Small intestine (tissue), 16 donors: ENCODE measurements at places on chromosomes 3 and 15. TPM values are rescaled to one million over a fixed set of nuclear protein-coding genes. Genes with fewer than 3 reads are reported as not detected.

DNA sequence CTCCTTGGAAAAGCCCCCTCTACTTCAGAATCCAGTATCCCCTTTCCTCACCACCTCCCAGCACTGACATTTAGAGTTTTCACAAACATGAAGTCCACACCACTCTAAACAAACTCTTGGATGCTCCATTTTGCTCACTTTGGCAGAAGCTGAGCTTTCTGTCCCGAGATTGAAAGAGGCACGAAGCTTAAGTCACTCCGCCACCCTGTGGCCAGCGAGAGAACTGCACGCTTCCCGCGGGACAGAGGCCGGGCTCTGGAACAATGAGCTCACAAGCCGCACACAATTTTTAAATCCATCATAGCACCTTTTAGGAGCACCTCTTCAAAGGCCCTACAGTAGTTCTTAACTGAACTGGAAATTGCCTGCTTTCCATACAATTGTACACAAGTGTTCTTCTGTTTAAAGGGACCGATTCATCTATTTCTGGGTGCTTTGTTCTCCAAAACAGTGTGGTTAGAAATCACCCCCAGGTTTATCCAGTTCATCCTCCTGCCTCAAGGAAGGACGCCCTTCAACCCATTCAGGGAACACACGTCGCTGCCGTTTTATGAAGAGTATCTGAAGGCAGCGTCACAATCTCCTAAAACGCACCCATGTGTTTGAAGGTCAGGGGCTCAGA lies 226.1 kb downstream of the VPS13C start:
- peak; percentile 81 for DNase-seq

DNA sequence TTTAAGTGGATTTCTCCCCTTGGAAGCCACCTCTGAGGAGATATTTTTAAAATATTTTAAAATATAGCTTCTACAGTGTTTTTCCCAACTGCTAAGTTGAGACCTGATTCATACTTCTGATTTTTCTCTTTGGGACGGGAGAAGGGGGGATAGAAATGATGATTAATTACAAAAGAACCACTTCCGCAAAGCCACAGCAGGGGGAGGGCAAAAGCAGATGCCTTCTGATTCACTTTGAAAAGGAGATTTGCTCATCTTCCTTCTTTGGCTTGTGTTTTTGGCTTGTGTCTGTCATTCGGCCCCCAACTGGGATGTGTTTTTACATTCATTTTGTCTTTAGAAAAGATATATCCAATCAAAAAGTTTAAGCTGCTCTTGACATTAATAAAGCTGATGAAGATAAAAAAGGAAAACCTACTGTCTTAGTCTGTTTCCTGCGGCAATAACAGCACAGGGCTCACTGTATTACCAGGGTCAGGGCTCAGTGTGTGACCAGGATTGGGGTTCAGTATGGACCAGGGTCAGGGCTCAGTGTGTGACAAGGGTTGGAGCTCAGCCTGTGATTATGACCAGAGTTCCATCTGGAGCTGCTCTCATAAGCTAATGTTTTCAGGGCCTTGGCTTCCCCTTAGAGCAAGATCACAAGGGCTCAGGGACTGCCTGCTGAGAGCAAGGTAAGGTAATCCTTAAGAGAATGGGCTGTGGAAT lies 223.2 kb downstream of the MTHFS start:
- DNase-seq = no peak

DNA sequence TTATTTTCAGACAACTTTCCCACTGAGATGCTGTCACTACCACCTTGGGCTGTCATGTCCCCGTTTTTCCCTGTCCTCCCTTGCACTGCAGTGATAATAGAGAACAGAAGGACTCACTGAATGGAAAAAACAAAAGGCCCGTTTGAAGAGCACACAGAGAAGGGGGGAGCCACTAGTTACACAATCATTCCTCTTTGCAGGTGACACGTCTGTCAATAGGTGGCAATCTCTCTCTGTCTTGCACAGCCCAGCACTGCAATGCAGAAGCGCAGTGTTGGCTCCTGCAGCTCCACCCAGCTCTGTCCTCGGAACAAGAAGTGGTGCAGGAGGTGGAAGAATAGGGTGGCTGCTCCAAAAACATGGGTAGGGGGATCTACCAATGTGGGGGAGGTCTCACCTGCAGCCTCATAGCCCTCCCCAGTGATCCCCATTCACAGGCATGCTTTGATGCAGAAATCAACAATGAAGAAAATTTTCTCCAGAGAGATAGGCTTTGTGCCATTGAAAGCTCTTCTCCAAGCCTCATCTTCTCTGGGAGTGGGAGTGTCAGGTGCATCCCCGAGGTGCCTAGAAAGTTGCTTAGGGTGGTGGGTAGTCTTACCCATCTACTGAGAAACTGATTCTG lies 31.8 kb downstream of the FSTL1 start:
- peak; percentile 77 for DNase-seq

DNA sequence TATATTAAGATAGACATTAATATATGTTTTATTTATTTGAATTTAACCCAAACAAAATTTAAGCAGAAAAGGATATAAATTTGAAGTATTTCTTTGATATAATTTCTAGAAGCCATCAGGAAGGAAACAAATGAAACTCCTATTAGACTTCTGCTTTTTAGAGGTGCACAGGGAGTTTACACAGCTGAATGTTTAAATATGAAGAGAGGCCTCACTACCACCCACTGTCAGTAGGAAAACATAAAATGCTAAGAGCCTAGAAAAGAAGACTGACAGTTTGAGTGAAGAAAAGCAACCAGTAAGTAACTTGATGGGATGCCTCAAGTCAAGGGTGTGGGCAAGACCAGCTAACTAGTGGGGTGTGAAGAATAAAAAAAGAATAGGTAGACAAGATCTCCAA lies 19.7 kb downstream of the PLSCR2 start:
- DNase-seq = no peak

The SCN11A gene
- not detected for polyA plus RNA-seq

The STXBP5L gene
- polyA plus RNA-seq = not detected

The NMNAT3 gene
- polyA plus RNA-seq = 9.9 TPM

DNA sequence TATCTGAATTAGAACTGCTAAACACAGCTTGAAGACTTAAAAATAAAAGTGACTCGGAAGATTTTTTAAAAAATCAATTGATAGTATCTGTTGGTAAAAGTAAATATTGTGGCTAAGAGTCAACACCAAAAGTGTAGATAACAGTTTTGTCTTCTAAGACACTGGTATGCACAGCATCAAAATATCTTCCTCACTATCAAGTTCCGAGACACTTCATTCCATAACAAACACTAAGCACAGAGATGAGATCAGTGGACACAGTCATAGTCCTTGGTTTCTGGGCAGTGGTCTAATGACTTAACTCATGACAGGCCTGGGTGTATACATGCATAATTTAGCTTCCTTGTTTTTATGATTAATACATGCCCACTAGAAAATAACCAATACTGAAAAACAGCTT lies 63.2 kb downstream of the PXYLP1 start:
- no peak for DNase-seq

- DNase-seq = no peak
Observed at GRCh38 chr15:69311319-69311721, 12.6 kb downstream of the PAQR5 start.

- no peak for DNase-seq
Observed at GRCh38 chr3:132879656-132880055, 157.4 kb upstream of the NPHP3 start.

- DNase-seq = no peak
Observed at GRCh38 chr3:167811031-167811430, 75.5 kb downstream of the SERPINI1 start.

The DLL4 gene
- polyA plus RNA-seq = 0.81 TPM

DNA sequence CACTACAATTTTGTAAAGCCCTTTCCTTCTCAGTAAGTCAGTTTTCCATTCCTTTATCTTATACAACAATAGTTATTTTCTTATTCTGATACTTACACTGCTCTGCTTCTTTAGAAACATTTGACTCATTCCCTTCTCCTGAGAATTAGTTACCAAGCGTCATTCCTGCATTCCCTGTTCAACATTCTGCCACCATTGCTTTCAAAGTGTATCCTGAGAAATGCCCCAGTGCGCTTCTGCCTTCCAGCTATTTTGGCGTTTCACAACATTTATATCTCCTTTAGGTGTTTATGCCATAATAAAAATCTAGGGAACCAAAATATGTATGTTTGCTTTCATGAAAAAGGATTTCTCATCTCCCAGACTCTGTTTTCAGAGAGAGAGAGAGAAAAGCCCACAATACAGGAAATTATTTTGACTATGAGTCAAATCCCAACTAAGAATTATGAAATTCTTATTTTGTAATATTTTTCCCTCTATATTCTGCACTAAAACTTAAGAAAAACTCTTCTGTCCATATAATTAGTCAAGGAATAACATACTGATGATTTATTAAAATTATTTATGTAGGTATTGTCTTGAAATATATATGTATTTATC lies 118.2 kb upstream of the RAP2B start:
- no peak for DNase-seq

DNA sequence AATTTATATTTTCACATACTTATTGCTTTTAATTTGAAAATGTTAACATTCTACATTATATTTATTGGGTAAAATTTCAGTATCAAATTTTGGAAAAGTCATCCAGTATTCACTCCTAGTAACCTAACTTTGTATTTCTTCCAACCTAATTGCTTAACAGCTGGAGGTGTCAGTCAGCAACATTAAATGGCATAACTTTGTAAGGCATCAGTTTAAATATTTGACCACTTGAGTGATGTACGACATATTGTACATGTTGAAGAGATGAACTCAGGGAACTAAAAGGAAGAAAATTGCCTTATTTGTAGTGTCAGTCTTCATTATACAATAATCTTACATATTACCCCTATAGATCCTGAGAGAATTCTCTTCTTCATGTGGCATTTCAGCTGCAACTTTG lies 326.8 kb downstream of the NAALADL2 start:
- no peak for DNase-seq

DNA sequence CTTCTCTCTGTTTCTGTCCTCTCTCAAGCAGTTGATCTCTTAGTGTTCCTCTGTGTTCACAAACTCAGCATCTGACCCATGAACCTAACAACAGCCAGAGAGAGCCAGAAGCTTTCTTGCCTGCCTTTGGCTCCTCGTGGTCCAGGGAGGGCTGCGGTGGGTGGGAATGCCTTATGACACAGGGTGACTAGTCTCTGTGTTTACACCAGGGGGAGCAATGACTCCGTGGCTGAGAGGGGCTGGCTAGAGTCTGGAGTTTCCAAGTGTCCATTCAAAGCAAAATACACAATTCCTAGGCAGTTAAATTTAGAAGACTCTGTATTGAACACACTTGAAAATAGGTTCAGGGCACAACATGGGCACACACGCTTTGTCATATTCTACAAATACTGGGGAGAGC lies 370.0 kb upstream of the FRG2C start:
- DNase-seq = peak; percentile 23

GRCh38 chr3:46926447-46926846 lies 48.9 kb downstream of the PTH1R start:
- DNase-seq = no peak

- no peak for DNase-seq
Observed at GRCh38 chr3:58188173-58188564, 22.6 kb downstream of the DNASE1L3 start.

The CSTA gene
- polyA plus RNA-seq = 6.8 TPM

DNA sequence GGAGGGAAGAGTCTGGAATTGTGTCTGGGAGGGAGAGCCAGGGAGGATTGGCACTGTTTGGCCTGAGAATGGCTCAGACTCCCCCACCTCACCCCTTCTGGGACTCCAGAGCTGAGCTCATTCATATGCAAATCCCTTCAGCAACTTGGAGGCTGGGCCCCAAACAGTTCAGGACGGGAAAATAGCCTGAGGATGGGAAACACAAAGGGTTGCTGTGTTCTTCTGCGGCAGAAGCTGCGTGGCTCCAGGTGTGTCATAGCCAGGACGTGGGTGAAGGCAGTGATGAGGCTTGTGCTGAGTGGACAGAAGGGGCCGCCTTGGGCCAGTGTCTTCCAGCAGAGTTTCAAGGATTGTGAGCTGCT lies 16.6 kb downstream of the MASP1 start:
- DNase-seq = no peak

DNA sequence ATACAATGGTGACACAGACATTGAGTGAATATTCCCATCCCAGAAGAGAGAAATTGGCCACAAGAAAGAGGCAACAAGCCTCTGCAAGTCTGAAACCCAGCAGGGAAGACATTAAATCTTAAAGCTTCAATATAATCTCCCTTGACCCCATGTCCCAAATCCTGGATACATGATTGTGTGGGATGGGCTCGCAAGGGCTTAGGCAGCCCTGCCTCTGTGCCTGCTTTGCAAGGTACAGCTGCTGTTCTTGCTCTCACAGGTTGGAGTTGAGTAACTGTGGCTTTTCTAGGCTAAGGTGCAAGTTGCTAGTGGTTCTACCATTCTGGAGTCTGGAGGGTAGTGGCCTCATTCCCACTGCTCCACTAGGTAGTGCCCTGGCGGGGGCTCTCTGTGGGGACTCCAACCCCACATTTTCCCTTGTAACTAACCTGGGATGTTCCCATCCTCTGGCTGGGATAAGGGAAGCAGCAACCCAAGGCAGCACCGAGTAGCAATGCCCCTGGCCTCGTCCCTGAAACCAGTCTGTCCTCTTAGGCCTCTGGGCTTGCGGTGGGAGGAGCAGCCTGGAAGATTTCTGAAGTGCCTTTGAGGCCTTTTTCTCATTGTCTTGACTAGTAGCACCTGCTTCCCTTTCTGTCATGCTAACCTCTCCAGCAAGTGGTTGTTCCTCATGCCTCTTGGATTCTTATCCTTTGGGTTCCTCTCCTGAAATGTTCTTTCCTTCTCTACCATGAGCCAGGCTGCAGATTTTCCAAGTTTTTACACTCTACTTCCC lies 90.0 kb downstream of the FAM174B start:
- no peak for DNase-seq

The JAGN1 gene
- 56.8 TPM for polyA plus RNA-seq

- DNase-seq = peak; percentile 60
Observed at GRCh38 chr15:38205526-38206272, 46.9 kb upstream of the SPRED1 start.

GRCh38 chr15:72155635-72156616 lies 37.7 kb downstream of the SENP8 start:
- DNase-seq = peak; percentile 91

GRCh38 chr3:56145410-56145809 lies 322.9 kb downstream of the ERC2 start:
- DNase-seq = no peak

DNA sequence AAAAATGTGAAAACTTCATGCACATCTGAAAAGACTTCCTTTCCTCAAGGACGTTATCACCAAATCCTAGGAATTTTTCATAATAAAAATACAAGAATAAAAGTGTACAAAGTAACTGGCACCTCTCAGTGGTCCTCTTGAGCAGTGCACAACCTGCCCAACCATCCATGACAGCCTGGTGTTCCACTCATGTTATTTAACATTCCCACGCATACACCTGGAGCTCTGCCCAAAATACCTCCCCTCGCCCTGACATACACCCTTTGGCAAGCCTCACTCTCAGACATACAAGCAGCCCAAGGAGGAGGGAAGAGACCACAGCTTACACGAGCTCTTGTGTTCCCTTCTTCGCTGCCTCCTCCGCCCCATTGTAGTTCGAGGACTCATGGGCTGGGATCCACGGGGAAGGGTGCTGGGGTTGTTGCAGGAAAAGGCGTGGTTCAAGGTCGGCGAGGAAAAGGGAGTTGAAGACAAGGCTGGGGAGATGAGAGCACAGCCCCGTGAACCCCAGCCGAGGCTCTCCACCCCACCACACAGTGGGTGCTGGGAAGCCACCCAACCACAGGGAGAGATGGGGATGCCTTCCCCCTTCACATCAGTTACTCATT lies 23.3 kb downstream of the GRIP2 start:
- DNase-seq = no peak

- peak; percentile 50 for DNase-seq
Observed at GRCh38 chr3:127987309-127987995, 64.8 kb upstream of the SEC61A1 start.
